ENCODE measurements at places on chromosomes 6 and 20.

GRCh38 chr6:155340464-155341129, 26.3 kb upstream of the TFB1M start:
- no peak for DNase-seq

GRCh38 chr6:25359891-25360290, 80.7 kb downstream of the CARMIL1 start:
- peak; percentile 8 for DNase-seq

DNA sequence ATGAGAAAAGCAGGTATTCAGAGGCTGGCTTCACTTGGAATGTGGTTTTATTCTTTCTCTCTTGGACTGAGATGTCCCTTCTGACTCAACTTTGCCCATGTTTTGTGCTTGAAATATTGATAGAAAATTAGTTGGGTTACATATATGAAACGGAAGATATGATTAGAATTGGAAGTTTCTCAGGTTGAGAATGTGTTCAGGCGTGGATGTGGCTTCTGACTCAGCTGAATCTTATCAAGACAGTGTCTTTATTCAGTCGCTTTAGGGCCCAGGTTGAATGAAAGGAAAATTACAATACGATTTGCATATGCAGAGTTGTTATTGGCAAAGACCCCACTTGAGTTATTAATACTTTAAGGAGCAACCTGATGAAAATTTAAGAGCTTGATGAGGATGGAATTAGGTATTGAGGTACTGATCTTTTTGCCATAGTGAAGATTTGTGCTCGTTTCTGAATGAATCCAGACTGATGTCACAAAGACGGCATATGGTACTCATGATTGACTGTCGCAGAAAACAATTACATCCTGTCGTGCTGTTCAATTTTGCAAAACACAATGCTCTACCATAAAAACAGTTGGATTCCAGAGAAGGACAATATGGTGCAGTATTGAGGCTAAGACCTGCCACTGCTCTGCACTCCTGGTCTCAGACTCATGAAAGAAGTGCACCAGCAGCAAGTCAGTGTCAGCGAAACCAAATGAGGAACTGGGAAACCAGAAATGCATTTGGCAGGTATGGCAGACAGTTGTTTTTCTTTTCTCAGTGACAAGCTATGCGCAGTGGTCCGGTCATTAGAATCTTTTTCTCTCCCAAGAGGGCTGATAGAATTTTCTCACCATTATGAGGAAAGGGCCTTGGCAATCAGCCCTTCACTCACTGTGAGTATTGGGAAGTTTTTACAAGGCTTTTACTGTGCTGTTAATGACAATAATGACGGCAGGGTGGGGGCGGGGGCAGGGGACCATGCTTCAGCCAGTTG, 158.3 kb downstream of the DOK5 start:
- DNase-seq, result no peak

DNA sequence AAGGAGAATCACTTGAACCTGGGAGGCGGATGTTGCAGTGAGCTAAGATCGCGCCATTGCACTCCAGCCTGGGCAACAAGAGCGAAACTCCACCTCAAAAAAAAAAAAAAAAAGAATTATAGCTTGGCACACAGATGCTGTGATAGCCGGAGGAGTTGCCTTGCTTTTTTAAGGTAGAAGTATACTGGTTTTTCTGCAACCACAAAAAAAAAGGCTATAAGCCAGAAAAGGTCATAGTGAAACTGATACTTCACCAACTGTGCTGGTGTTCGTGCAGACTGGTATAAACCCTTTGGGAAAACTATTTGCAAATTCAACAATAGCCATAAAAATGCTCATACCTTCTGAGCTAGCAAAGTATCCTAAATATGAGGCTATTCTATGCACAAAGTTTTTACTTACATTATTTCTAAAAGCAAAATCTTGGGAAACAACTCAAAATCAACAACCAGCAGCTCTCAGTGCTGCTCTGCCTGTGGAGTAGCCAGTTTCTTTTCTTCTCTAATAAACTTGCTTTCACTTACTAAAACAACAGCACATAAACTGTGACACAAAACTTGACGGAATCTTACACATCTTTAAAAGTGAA, 44.0 kb downstream of the B4GALT5 start:
- DNase-seq, result no peak

- no peak for DNase-seq
These were observed 2.6 kb upstream of the WFDC8 start for GRCh38 chr20:45581702-45582101.

DNA sequence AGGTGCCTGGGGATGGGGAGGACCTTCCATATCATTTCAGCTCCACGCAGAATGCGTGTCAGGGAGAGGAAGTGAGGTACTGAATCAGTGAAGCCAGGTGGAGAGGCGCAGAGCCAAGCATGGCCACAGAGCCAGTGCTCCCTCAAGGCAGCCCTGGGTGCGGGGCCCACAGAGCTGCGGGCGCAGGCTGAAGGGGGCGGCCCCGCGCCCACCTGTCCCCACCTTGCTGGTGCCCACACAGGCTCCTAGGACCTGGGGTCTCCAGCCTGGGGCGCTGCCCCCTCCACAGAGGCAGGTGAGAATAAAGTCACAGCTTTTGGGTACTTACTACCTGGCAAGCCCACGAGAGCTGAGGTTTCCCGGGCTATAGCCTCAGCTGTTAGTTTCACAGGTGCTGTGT, 40.0 kb upstream of the GATA5 start:
- no peak for DNase-seq

- peak; percentile 15 for DNase-seq
These were observed 48.0 kb downstream of the TMEM170B start for GRCh38 chr6:11585426-11586016.

- peak; percentile 39 for DNase-seq
These were observed 1.1 kb downstream of the ABRACL start for GRCh38 chr6:139029470-139030227.

- no peak for DNase-seq
These were observed 11.0 kb downstream of the SESN1 start for GRCh38 chr6:109083657-109084056.

GRCh38 chr20:53085720-53086119, 113.6 kb downstream of the TSHZ2 start:
- no peak for DNase-seq

- no peak for DNase-seq
These were observed 5.0 kb downstream of the ANGPT4 start for GRCh38 chr20:910870-911770.

All from NCI-H1105 (cell line).